PC-3 (cell line): ENCODE measurements at places on chromosomes 1 and 21. TPM values are rescaled to one million over a fixed set of nuclear protein-coding genes. Genes with fewer than 3 reads are reported as not detected.

DNA sequence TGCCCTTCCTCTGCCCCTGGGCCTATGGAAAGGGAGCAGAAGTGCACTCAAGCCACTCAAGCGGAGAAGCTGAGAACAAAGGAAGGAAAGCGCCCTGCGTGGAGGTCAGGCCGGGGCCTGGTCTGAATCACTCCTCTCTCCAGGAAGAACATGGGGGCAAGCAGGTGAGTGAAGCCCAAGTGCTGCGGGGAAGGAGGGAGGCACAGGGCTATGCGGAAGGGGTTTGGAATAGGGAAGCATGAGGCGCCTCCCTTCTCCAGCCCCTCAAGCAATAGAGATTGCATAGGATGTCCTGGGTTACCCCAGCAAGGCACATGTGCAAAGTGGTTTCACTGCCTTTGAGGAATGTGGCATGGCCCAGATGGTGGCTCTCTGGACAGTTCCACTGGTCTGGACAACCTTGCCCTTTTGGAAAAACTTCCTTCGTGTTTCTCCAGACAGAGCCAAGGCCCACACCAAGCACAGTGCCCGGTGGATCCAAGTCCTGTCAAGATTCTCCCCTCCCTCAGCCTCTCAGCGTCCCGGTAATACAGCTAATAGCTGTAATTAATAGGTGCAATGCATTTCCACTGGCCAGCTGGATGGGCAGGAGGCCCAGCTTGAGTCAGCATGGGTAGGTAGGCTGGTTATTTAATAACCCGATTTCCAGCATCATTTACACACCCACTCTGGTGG, 13.7 kb downstream of the BLACAT1 start:
- no peaks in the 10 kb centered on the region for H3K36me3 ChIP-seq
- H3K4me1 ChIP-seq: peaks cover 27% of the 10 kb centered on the region
- no peak overlapping the region for H3K4me3 ChIP-seq
- no peaks in the 10 kb centered on the region for H3K27me3 ChIP-seq

- peaks cover 4% of the 10 kb centered on the region; the same call in 1 of the 2 replicates for H3K27me3 ChIP-seq
- DNase-seq: no peak
- H3K36me3 ChIP-seq: no peaks in the 10 kb centered on the region
These were observed 271.8 kb downstream of the RRAGC start for GRCh38 chr1:38587766-38588165.

DNA sequence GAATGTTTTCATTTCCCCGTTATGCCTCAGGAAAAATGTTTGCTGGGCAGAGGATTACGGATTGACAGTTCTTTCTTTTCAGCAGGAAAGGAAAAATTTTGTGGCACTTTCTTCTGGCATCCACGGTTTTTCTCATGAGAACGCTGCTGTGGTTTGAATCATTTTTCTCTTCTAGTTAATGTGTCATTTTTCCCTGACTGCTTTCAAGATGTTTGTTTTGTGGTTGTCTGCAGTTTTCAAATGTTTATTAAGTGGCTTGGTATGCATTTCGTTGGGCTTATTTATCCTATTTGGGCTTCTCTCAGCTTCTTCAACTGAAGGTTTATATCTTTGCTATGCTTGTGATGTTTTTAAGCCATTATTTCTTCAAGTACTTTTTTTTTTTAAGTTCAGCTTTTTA, 359.0 kb downstream of the RGS7 start:
- no peak overlapping the region for H3K27ac ChIP-seq
- peak overlapping the region; percentile 13; the same call in 1 of the 2 replicates for H3K4me3 ChIP-seq
- H3K27me3 ChIP-seq: peaks cover 86% of the 10 kb centered on the region
- no peaks in the 10 kb centered on the region for H3K36me3 ChIP-seq
- peaks cover 15% of the 10 kb centered on the region for H3K4me1 ChIP-seq
- DNase-seq: peak; percentile 81

DNA sequence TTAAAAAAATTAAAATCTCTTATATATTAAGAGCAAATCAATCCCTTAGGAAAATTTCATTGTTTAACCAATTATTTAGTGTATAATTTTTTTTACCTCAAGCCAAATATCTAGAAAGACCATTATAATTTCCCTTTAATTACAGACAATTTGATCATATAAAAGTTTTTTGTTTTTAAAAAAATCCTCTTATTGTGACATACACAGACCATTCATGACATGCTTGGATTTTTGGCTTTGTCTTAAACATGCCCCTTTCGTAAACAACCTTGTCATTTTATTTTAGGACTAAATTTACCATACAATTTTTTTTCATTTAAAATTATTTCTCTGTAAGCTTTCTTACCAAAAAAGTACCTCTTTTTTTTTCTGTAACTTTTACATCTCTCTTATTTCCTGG, 14.2 kb upstream of the CYP4B1 start:
- no peak for DNase-seq
- no peak overlapping the region for H3K27ac ChIP-seq
- no peaks in the 10 kb centered on the region for H3K36me3 ChIP-seq

DNA sequence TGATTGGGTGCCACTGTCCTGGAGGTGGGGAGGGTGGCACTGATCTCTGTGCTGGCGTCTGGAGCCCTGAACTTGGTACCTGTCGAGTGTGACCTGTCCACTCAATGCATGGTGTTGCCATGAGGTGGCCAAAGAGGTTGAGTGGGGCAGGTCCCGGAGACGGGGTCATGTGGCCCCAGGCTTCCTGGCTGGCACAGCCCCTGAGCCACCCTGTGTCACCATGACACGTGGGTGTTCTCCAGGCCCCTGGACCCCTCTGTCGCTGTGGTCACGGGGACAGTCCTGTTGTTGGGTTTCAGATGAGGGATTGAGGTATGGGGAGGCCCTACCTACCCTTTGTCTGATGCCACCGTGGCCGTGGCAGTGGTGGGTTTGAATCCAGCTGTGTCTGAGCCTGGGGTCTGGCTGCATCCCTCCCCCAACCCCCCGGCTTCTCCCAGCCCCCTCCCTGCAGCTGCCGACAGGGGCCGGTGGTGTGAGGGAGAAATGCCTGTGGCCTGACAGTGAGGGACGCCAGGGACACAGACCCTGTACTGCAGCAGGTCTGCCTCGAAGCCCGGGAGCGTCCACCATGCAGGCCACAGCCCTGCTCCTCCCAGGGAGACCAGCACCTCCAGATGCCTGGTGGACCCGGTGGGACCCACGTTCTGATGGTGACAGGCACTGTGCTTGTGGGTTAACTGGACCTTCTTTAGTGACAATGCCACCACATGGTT, 12.0 kb downstream of the TRPM2 start:
- no peak for DNase-seq
- H3K4me3 ChIP-seq: no peak overlapping the region

DNA sequence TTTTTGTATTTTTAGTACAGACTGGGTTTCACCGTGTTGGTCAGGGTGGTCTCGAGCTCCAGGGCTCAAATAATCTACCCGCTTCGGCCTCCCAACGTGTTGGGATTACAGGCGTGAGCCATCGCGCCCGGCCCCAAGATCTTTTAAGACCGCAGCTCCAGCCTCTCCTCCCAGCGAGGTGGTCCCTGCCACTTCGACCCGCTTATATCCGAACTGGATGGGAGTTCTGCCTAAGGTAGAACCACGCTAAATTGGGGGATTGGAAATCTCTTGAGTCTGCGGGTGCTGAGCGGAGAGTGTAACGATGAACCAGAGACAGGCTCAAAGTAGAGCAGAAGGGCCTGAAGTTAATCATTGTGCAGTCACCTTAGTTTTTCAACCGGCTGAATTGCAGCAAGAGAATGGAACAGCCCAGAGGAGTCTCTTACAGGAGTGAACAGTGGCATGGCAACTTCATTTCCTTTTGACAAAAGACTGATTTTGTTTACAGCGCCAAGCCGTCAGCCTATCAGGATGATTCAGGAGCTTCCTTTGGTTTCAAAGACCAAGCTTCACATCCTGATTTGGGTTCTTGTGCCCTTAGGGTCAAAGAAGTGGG, 726 bp upstream of the CYB5R1 start:
- H3K27me3 ChIP-seq: peaks cover 10% of the 10 kb centered on the region
- H3K36me3 ChIP-seq: peaks cover 13% of the 10 kb centered on the region; the same call in 1 of the 2 replicates

DNA sequence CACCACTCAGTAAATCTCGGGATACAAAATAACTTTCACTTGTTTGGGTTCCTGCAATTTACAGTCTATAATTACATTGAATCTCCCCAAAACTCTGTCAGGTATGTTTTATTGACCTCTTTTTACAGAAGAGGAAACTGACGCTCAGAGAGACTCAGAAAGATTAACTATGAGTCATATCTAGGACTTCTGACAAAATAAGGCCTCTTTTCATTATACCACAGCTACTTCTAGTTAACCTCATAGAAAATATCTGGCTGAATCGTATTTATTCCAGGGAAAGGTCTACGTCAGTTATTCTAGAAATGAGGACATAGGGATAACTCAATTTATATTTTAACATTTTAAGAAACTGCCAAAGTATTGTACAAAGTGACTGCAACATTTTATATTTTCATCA, 211.1 kb upstream of the FAM78B start:
- H3K4me3 ChIP-seq: no peak overlapping the region
- no peak overlapping the region for H3K27ac ChIP-seq
- no peak for DNase-seq
- H3K4me1 ChIP-seq: peaks cover 6% of the 10 kb centered on the region; the same call in 1 of the 2 replicates
- peaks cover 34% of the 10 kb centered on the region; the same call in 1 of the 2 replicates for H3K27me3 ChIP-seq
- H3K36me3 ChIP-seq: no peaks in the 10 kb centered on the region

GRCh38 chr1:203629507-203630082, 3.0 kb downstream of the ATP2B4 start:
- DNase-seq: no peak
- H3K4me1 ChIP-seq: peaks cover 40% of the 10 kb centered on the region
- no peak overlapping the region for H3K4me3 ChIP-seq
- H3K36me3 ChIP-seq: no peaks in the 10 kb centered on the region

- no peak overlapping the region for H3K27ac ChIP-seq
- H3K4me1 ChIP-seq: peaks cover 39% of the 10 kb centered on the region
- H3K27me3 ChIP-seq: no peaks in the 10 kb centered on the region
- no peaks in the 10 kb centered on the region; the same call in 1 of the 2 replicates for H3K36me3 ChIP-seq
- H3K4me3 ChIP-seq: no peak overlapping the region
These were observed 21.5 kb downstream of the NFYC start for GRCh38 chr1:40712997-40713396.

DNA sequence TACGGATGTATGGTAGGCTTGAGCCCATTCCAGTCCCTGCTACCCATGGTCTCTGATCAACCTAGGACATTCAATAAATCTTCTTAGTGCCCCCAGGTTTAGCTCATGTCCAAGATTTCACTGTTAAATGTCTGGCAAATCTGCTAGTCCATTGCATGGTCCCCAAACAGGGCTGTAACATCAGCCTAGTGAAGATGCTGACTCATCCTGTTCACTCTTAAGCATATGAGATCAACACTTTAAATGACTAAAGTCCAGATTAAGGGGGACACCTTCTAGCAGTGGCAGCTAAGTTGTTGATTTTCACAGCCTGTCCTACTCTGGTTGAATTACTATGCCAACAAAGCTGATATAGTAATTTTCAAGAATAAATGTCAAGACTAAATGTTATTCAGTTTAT, 46.5 kb upstream of the NUF2 start:
- no peak for DNase-seq
- H3K4me1 ChIP-seq: no peaks in the 10 kb centered on the region
- H3K4me3 ChIP-seq: no peak overlapping the region
- H3K36me3 ChIP-seq: peaks cover 19% of the 10 kb centered on the region

CORT gene
- total RNA-seq: 1.2 TPM in 1 of 2 replicates, not detected in the other

TP73 gene
- total RNA-seq: 2.5 and 2.6 TPM in 2 replicates

CCDC190 gene
- 0.62 TPM in 1 of 2 replicates, not detected in the other for total RNA-seq

ETNK2 gene
- total RNA-seq: 24.5 and 37.1 TPM in 2 replicates

TARBP1 gene
- 15.1 and 27.7 TPM in 2 replicates for total RNA-seq
